ENCODE measurements at places on chromosomes 16 and 17.

- no peak for DNase-seq
These were observed 129.4 kb upstream of the ANKFN1 start for GRCh38 chr17:56023851-56024250.

DNA sequence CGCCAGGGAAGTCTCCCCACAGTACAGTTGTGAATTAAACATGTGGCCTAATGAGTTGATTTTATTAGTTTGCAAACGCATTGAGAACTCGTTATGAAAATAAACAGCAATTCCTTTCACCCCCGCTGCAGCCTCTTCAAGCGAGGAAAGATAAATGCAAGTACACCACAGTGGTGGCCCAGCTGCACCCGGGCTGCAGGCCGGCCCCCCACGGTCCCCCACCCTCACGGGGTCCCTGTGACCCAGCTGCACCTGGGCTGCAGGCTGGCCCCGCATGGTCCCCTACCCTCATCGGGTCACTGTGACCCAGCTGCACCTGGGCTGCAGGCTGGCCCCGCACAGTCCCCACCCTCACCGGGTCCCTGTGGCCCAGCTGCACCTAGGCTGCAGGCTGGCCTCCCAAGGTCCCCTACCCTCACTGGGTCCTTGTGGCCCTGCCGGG lies 32.2 kb downstream of the SDK2 start:
- DNase-seq: no peak

DNA sequence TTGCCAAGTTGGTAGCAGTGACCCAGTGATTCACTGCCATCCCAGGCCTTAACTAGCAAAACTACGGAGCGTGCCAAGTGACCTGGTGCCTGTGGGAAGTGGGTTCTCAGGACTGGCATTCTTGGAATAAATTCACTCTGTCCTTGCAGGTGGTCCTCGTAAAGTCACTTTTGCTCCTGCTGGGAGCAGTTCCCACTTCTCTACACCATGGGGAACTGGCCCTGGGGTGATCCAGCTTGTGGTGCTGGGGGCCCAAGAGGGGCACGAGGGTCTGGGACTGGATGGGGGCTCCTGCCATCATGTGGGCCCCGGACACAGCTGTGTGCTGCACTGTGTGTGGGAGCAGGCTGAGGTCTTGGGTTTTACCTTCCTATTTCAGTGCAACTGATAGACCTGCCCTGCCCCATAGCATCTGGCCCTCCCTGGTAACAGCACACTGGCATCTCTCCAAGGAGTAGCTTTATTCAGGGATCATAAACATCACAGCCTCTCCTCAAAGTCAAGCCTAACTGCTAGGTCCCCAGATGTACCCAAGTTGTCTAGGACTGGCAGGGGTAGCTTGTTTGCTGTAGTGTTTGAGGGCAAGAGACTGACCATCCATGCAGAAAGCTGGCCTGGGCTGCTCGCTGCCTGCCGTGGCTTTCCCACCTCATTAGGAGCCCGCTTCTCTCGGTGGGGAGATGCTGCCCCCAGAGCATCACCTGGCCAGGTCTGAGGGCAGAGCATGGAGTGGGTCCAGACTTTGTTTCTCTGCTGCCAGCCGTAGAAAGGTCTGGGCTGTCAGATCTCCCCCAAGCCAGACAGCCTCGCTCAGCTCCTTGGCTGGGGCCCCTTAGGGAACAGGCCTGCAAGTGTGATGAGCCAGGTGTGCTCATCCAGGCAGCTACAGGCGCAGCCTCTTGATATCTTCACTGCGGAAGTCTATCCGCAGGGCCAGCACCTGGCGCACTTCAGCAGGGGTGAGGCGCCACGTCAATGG lies 26.0 kb downstream of the FCSK start:
- DNase-seq: no peak

GRCh38 chr17:59870482-59870881 lies 22.3 kb downstream of the TUBD1 start:
- DNase-seq: no peak

DNA sequence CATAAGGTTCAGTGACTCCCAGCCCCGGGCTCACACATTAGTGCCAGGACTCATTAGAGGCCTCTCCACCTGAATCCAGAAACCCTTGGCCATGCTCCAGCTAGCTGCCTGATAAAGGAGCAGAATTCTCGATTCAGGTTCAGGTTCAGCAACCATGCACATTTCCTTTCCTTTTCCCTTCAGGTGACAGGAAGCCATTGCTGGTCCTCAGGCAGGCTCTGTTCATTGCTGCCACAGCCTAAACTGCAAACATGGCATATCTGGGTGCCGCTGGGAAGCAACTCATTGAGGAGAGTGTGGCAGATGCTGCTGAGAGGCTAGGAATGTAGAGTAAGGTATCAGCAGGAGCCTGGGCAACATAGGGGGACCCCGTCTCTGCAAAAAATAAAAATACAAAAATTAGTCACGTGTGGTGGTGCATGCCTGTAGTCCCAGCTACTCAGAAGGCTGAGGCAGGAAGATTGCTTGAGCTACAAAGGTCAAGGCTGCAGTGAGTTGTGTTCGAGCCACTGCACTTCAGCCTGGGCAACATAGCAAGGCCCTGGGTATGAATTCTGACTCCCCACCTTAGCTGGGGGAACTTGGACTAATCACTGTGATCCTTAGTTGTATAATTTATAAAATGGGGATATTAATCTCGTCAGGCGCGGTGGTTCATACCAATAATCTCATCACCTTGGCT lies 28.7 kb downstream of the ARL4D start:
- no peak for DNase-seq

Measured in NCI-H187 (cell line).